Brain (organoid and tissue), 16 donors: ENCODE measurements at places on chromosomes 6 and 20.

DNA sequence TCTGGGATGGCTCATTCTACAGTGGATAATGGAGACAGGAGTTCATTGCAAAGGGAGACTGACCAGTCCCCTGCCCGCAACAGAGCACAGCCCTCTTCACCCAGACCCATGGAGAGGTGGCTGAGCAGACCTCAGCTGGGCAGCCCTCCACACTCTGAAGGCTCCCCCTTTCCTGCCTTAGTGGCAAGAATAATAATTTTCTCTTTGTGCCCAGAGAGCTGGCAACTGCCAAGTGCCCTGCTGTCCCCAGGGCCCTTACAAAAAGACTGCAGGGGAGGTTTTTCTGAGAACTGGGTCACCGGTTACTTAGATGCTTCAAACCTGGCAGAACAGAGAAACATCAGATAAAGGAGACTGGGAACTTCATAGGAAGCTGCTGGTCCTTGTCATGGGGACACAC, 35.4 kb upstream of the ZNFX1 start:
- DNase-seq, result peak; percentile 64

DNA sequence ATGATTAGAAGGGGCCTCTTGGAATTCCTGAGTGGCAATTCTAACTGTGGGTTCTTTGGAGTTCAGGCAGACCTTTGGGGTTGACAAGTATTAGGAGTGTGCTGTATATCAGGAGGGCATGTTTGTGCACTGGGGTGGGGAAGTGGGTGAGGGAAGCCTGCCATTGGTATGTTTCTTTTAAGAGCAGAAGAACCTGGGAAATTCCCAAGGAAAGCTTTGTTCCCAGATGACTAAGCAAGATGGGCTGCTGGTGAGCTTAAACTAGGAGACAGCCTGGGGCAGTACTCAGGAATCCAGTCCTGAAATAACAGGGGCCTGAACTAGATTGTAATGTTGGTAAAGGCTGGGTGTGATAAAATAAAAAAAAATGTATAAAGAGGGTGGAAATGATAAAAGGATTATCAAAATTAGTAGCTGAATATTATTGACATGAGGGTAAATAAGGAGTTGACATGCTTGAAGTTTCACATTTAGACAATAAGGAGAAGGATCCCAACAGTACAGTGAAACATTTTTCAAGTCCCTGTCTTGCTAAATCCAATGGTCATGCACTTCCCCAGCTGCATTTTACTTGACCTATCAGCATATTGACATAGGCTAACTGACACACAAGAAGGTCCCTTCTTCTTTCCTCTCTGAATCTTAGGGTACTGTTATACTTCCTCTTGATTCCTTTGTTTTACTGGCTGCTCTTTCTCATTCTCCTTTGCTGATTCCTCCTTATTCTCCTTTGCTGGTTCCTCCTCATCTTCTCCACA, 18.4 kb upstream of the IFNGR1 start:
- DNase-seq, result no peak

DNA sequence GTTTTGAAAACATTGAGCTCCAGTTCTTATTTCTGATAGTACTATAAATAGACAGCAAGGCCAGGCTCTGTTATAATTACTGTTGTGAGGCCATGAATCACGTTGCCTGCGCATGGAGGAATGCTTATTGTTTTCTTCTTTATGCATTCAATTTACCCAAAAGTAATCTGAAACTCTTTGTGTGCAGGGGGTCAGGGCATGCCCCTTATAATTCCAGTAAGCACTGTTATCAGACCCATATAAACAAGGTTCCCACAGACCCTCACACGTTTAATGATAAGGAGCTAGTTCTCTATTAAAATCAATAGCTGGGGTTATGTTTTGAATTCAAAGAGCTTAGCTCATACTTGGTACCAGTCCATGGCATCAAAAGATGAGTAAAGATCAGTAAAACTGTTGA, 174.8 kb upstream of the ARG1 start:
- no peak for DNase-seq

DNA sequence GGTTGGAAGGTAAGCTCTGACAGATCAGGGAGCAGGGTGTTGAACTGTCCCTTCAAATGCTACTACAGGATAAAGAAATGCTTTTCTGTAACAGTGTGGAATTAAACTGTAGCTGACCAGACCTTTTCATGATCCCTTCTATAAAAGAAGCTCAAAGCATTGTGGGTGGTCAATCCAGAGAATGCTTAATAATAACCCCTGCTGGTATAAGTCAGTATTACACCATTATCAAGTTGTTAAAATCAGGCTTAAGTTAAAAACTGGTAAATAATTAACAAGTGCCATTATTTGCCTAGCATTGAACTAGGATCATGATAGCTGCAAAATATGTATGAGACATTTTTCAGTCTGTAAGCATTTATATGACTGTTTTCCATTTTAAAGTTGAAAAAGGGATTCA, 468.9 kb downstream of the PKHD1 start:
- no peak for DNase-seq

GRCh38 chr6:30824698-30825097, 59.6 kb upstream of the DDR1 start:
- DNase-seq, result no peak

DNA sequence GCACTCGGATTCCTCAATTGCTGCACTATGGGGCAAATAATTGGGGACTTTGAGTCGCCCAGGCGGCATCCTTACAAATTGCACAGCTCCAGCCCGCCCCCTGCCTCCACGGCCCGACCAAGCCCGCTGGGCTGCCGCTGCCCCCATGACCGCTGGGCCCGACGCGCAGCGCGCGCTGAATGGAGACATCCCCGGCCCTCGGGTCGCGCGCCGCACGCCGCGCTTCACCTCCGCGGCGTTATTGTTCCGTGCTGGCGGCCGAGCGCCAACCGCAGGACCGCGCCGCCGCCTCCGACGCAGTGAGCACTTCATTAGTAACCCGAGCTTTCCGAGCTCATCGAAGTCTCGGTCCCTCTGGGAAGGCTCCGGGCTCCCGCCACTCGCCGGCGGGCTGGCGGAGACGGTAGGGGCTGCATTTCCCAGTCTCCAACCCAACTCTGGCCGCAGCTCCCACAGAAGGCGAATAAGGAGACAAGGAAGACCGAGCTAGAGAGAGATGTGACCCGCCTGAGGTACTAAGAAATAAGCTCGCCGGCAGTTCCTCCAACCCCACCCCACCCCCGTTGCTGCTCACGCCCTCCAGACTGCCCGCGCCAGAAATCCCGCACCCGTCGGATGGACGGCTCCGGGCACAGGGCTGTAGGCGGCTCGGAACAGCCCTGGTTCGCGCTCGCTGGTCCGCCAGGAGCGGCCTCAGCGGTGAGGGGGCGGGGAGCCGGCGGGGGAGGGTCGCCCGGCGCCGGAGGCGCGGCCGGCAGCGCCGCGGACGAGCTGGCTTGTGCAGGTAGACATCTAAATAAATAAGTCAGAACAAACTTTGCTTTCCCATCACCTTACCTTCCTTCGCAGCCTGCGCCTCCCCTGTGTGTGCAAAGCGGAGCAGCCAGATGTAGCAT, 703 bp downstream of the EPHA7 start:
- peak; percentile 56 for DNase-seq
